ENCODE measurements at places on chromosomes 4 and X.

DNA sequence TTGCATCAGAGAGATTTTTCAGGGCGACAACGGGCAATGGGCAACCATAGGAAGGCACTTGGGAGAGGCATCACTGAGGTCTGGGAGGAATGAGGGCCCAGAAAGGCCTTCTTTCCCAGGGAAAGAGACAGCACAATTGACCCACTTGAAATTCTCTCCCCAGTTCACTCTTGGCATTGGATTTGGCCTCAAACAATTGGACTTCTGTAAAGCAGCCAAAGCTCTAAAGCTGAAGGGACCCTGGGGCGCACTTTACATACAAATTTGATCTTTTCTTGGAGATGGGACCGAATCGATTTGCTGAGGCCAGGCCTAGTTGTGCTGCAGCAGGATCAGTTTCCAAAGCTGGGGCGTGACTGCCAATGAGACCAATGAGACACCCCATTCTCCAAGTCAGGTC is 3.2 kb downstream of the ARHGAP36 start:
- DNase-seq = no peak

DNA sequence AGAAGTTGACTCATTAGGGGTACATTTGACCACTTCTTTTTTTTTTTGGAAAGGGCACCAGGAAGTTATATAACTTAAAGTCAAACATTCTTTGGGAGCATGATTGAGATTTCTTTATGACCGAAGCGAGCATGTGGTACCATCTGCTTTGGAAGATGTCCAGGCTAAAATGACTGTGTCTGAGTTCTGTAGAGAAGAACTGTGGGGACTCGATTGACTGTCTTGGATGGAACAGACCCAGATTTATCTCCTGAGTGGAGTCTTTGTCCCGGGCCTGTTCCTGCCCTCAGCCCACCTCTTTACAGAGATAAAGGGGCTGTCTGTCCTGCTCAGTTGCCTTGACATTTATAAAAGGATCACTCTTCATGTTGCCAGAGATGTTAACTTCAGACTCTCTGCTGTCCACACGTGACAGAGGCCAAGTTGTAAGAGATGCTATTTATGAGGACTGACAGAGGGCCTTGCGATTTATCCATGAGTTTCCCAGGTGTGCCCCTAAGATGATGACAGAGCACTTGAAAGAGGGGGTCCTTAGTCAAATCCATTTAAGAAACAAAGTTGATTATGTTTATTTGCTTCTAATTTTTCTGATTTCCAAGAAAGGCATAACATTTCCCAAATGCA is 16.8 kb downstream of the SMIM20 start:
- DNase-seq = no peak

- peak; percentile 36 for DNase-seq
Measured at GRCh38 chrX:69285881-69286564, 120.8 kb upstream of the PJA1 start.

DNA sequence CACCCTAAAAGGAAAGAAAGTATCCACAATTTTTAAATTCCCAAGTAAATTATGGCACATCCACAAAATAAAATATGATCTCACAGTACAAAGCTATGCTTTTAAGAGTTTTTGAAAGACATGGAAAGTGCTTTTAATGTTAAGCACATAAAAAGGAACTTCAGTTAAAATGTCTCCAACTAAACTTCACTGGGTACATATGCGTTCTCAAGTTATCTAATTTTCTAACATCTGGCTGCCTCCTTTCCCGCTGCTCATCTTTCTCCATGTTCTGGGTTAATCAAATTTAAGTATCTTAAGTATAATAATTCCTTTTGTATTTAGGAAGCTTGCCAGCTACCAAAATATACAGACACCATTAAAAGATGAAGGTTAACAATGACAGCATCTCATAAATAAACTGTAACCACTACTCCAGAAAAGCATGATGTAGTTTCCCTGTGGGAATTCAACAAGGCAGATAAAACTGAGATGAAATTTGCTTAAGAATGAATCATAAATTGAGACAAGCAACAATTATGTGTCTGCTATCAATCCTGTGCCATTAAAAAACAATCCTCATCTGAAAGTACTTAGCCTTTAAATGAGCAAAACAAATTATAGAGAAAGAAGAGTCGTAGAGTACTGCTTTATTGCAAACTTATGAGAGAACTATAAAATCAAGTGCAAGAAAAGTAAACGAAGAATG is 25.1 kb downstream of the PRSS12 start:
- no peak for DNase-seq

DNA sequence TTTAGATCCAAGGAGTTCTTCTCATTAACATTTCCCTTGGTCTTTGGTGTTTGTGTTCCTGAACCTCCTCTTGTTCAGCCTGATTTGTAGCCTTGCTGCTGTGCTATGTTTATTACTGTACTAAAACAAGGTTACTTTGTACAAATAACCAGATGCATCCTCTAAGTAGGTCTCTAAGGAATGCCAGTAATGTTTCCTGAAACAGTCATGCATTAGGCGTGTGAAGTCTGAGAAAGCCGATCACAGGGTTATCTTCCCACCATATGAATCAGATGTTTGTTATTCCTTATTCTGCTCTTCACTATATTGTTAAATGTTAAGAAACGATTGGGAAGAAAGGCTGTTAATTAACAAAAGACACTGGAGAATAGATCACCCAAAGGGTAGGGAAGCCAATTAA is 66.9 kb downstream of the GALNTL6 start:
- DNase-seq = no peak

- DNase-seq = no peak
Measured at GRCh38 chr4:10803713-10804343, 119.3 kb upstream of the CLNK start.

DNA sequence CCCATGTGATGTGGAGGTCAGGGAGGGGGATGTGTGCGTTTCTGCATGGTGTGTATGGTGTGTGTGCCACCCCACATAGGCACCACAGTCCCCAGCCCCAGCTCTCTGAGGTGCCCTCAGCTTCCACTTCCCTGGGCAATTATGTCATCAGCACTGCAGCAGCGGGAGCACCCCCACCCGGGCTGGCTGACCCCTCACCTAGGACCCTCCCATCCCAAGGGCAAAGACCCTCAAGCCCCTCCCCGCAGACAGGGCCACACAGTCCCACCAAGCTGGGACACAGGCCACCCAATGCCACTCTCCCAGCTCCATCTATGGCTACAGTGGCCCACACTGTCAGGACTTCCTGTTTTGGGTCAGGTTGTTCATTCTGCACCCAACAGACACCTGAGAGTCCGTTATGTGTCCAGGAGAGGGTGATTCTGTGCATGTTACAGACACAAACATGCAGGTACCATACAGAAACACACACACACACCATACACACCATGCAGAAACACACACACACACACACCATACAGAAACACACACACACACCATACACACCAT is 75.2 kb downstream of the JAKMIP1 start:
- no peak for DNase-seq

DNA sequence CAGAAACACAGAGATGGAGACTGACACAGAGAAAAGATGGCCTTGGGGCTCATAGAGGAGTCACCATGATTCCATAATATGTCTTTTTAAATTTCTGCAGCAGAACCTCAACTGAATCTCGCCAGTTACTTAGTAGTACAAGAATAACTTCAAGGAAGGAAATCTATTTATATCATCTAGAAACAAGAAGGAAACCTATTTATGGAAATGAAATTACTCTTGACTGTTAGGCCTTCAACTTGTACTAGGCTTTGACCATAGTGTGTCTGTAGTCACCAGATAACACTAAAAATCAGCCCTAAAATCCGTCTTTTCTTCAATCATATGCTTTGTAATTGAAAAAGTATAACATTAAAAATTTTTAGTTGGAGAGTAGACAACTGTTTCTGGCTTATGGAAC is 740.4 kb downstream of the TRIML1 start:
- no peak for DNase-seq

DNA sequence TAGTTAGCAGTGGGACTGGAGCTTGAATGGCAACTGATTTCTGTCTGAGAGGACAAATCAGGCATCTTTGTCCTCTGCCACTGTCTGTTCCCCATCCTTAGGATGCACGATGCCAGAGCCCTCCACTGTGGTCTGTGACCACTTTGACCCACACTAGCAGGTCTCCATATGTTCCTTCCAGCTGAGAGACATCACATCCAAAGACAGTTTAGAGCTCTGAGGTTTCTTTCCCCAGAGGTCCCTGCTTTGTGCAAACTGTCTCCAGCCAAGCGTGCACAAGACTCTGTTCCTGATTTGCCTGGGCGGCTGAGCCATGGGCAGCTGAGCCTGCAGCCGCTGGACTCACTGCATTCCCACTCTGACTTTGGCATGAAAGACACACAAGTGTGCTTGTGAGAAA is 98.0 kb downstream of the PTTG2 start:
- no peak for DNase-seq

- DNase-seq = no peak
Measured at GRCh38 chrX:1903236-1903935, 288.5 kb downstream of the ASMT start.

GRCh38 chrX:129984111-129984958 is 1.9 kb downstream of the BCORL1 start:
- DNase-seq = no peak

DNA sequence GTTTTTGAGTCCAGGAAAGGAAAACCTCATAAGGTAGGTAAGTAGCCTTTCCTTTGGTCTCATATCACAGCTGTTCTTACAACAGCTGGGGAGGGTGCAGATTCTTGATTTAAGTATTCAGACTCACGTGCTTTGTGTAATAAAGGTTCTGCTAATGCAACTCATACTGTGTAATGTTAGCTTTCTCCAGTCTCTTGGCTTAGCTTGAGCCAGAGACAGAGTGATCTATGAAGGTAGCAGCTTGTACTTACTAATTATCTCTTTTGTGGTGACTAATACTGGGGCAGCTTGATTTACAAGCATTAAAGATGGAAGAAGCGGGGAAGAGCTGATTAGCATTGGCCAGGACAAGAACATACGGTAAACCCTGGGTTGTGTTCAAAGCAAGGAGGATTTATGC is 80.3 kb downstream of the LNX1 start:
- DNase-seq = no peak

- DNase-seq = no peak
Measured at GRCh38 chr4:18931643-18932377, 910.3 kb upstream of the LCORL start.

GRCh38 chrX:17409566-17410290 is 34.7 kb downstream of the NHS start:
- no peak for DNase-seq

GRCh38 chr4:54395013-54395527 is 166.0 kb downstream of the PDGFRA start:
- DNase-seq = no peak

DNA sequence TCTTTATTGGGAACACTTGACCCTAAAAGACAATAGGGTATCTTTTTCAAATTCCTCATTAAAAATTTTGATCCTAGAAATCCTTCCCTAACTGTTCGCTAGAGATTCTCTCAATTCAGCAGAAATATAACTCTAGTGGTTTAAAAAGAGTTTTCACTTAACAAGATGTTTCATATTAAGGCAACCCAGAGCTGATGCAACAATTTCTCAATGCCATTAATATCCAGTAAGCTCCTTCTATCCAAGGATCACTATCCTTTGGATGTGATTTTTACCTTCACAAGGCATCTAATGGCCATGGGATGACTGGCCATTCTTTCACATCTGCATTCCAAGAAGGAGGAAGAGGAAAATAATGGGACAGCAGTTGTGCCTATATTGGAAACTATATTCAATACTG is 183.4 kb downstream of the ANKRD50 start:
- DNase-seq = no peak

DNA sequence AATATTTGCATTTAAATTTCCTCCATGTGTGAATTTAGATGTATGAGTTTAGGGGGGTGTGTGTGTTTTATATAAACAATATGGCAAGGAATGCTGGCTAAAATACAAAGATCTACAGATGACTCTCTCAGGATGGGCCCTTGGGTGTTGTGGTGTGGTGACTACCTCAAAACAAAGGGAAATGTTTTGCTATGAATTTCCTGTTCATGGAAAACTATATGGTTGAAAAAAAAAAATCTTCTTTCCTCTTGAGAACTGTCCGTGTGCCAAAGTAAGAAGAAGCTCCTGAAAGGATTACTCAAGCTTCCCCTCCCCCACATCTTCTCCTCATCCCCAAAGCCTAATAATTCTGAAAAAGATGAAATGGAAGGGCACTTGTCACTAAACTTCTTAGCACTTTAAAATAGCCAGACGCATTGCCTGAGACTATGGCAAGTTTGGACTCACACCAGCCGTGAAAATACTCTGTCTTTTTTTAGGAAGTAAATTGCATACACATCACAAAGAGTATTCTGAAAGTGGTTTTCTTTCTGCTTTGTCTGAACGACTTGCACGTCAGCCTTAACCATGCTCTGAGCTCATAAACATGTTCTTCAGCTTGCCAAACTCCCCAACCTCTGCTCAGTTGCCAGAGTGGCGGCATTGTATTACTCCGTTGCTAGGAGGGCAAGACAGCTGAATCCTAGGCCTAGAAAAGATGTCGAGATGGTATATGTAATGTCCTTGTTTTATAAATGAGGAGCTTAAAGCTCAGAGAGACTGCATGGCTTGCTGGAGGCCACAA is 250.4 kb upstream of the JADE1 start:
- no peak for DNase-seq

DNA sequence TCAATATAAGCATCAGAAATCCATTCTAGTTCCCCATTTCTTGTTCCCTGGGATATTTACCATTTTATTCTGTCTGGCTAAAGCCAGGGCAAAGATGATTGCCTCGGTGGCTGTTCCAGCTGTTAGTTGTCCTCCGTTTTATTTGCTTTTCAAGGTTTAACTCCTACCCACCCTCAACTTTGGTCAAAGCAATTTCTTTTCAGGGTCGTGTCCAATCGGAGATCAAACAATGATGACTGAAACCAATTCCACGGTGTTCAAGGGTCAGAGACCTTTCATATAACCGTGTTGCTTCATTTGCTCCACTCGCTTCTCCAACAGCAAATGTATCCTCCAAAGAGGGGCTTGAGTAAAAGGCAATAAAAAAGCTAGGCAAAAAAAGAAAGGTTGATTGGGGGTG is 193.5 kb upstream of the FTHL17 start:
- DNase-seq = no peak

DNA sequence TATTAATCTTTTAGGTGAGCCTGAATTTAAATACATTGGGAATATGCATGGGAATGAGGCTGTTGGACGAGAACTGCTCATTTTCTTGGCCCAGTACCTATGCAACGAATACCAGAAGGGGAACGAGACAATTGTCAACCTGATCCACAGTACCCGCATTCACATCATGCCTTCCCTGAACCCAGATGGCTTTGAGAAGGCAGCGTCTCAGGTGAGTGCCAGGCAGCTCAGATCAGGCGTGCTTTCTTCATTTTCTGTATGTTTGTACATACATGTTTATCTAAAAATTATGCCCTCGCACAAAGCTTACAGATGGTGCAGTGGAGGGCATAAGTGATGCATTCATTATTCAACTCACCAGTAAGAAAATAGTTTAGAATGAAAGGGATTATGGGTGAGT is 85.6 kb downstream of the CPE start:
- no peak for DNase-seq

DNA sequence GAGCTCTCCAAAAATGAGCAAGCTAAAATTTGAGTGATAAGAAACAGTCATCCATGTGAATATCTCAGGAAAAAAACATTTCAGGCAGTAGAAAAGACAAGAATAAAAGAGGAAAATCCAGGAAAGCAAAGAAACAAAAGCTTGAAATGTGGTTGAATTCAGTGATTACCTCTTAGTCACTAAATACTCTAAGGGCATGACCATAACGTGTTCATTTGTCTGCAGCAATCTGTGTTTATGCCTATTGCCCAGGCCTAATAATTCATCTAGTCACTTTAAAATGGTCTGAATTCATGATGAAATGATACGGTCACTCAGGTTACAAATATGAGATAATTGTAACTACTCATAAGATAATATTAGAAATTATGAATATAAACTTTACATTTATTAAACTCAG is 837.9 kb downstream of the STPG2 start:
- DNase-seq = no peak
